ENCODE measurements at places on chromosomes 13 and 19.

DNA sequence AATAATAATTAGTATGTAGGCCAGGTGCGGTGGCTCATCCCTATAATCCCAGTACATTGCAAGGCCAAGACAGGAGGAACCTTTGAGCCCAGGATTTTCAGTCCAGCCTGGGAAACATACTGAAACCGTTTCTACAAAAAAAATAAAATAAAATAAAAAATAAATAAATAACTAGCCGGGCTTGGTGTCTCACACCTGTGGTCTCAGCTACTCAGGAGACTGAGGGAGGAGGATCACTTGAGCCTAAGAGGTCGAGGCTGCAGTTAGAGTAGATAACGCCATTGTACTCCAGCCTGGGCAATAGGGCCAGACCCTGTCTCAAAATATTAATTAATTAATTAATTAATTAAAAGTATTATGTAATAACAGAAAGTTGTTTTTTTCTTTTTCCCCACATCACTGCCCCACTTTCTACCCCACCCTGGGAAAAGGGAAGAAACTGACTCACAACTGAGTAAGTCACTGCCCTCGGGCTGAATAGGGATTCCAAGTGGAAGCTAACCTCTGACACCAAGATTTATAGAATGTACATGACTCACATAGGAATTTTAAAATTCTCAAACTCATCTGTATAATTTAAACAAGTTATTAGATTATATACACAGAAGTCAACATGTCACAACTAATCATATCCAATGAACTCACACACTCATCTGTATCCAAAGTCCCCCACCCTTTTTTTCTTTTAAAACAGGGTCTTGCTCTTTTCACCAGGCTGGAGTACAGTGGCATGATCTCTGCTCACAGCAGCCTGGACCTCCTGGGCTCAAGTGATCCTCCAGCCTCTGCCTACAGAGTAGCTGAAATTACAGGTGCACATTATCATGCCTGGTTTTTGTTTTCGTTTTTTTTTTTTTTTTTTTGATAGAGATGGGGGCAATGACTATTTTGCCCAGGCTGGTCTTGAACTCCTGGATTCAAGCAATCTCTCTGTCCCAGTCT, 12.5 kb downstream of the ZNF611 start:
- DNase-seq, result no peak

DNA sequence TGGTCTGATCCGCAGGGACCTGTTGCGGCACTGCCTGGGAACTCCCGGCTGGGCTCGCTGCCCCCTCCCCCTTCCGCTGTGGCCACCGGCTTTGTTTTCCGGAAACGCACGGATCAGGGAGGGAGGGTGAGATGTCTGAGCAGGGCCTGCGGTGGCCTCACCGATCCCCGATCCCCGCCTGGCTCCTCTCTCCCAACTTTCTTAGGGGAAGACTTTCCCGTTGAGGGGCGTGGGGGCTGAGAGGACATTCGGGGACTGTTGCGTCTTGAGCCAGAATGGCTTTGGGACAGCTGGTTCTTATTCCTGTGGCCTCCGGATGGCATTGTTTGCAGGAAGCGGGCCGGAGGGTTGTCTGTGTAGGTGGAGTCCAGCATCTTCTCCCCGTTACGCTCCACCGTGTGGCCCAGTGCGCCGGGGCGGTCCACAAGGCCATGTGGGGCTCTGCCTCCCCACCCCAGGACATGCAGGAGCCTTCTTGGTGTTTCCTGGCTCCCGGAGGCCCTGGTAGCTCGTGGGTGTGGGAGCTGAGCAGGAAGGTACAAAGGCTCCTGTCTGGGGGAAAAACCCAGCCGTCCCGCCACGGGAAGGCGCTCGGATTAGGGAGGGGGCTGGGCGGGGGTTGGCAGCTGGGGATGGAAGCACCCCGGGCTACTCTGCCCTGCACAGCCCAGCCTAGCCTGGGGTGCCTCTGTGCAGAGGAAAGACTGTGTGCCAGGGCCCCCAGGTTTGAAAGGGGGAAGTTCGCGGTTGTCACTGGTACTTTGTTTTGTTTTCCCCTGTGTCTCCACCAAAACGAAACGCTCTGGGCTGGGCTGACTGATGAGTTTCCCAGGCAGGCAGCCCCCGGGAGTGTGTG, 1.3 kb downstream of the CSNK1G2 start:
- DNase-seq, result no peak

- DNase-seq, result no peak
These were observed 1094.7 kb downstream of the UQCRFS1 start for GRCh38 chr19:28118235-28118634.

GRCh38 chr19:3770136-3770999, 1.7 kb downstream of the RAX2 start:
- DNase-seq, result no peak

- DNase-seq, result no peak
These were observed 113.0 kb downstream of the MRPL57 start for GRCh38 chr13:21289475-21289874.

GRCh38 chr13:22893204-22893603, 287.6 kb upstream of the SGCG start:
- DNase-seq, result no peak

GRCh38 chr13:105763851-105764250, 771.6 kb downstream of the EFNB2 start:
- DNase-seq, result peak; percentile 83

DNA sequence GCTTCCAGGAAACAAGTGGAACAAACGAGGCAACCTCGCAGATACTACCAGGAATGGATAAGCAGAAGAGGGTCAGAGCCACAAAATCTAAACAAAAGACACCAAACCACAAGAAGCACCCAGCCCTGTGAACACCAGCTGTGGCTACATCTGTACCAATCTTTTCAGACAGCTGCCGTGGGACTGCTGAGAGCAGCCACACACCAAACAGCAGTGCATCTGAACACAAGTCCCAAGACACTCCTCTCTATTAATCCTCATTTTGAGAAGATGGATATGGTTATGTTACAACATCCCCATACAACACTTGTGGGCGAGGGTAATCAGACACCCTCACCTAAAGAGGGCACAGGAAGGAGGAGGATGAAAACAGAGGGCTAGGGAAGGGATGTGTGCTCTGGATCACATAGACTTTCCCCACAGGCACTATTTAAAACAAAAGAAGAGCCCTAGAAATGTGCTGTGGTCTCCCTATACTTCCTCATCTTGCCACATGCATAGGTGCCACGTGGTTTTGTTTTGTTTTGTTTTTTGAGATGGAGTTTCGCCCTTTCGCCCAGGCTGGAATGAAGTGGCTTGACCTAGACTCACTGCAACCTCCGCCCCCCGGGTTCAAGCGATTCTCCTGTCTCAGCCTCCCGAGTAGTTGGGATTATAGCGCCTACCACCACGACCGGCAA, 41.6 kb upstream of the ZNF14 start:
- DNase-seq, result no peak

GRCh38 chr19:8462571-8462970, 17.8 kb downstream of the HNRNPM start:
- DNase-seq, result no peak

DNA sequence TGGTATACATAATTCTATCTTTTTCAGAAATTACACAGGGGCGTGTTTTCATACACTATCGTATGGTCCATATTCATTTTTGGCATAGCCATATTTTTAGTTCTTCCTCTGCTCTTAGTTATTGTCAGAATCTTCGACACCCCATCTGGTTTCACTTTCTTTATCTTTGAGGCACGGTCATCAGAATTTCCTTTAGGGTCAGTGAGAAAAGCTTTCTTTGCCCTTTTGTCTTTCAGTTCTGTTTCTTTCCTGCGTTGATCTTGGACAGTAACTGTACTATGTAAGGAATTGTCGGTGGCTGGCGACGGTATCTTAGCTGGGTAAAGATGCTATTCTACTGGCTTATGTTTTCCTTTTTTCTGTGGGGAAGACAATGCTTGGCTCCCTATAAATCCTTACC, 10.6 kb upstream of the KIR2DL4 start:
- no peak for DNase-seq

GRCh38 chr13:46082324-46082723, 22.5 kb downstream of the CPB2 start:
- DNase-seq, result no peak

DNA sequence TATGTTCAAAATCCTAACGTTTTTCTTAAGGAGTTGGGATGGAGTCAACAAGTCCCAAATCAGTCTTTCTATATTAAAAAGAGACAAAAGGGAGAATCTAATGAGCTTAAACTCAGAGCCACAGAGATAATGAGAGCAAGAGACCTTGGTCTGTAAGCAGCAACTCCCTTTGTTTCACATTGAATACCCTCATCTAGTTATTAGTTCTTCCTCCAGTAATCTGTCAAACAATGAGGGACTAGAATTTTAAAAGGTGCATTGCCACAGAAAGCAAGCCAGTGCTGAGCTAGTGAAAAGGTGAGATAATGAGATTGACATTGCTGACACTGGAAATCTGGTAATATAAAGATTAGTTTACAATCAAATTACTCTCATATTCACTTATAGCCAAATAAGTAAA, 718.6 kb downstream of the DACH1 start:
- DNase-seq, result no peak

GRCh38 chr13:44236801-44237207, 136.8 kb upstream of the SERP2 start:
- no peak for DNase-seq

GRCh38 chr13:47111499-47111898, 214.6 kb upstream of the HTR2A start:
- no peak for DNase-seq

GRCh38 chr19:51181913-51182419, 39.9 kb downstream of the SIGLEC7 start:
- no peak for DNase-seq

- no peak for DNase-seq
These were observed 292.5 kb downstream of the GPC5 start for GRCh38 chr13:91690944-91691343.

- no peak for DNase-seq
These were observed 1.4 kb upstream of the USF2 start for GRCh38 chr19:35267353-35267817.

- DNase-seq, result no peak
These were observed 36.5 kb downstream of the STARD13 start for GRCh38 chr13:33249066-33249465.

GRCh38 chr19:29255006-29255405, 42.1 kb upstream of the UQCRFS1 start:
- no peak for DNase-seq

DNA sequence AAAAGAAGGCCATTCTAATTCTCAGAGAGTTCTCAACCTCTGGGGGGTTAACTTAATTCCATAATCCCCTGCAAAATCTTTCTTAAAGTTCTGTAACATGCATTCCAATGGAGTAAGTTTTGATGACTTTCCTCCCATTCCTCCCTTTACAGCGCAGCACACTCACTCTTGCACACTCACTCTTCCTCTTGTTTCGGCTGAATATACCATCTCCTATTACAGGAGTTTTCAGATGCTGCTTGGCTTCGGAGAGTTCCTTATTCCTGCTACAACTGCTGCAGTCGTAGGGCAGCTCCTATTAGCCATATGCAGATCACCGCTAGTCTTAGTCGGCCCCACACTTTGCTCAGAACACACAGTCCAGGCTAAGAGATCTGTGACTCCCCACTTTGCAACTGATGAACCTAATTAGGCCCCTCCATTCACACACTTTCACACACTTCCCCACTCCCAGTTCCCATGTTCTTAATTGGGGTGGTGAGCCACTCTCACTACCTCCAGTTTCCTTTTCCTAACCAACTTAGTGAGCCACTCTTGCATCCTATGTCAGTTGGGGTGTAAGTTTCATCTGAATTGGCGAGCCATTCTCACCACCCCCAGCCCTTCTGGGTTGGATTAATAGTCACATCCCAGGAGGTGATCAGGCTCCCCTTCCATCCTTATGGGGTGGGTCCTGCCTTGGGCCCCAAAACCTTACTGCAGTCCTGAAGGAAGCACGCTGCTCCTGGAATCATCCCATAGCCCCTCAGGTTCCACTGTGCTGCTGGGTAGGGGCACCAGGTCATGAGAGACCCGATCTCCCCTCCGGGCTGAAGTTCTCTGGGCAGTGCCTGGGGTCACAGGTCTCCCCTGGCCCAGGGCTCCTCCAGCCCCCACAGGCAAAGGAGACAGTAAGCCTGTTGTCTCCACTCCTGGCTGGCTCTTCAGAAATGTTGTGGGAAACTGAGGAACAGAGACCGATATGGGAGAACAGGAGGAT, 53.9 kb downstream of the OR10H4 start:
- no peak for DNase-seq

DNA sequence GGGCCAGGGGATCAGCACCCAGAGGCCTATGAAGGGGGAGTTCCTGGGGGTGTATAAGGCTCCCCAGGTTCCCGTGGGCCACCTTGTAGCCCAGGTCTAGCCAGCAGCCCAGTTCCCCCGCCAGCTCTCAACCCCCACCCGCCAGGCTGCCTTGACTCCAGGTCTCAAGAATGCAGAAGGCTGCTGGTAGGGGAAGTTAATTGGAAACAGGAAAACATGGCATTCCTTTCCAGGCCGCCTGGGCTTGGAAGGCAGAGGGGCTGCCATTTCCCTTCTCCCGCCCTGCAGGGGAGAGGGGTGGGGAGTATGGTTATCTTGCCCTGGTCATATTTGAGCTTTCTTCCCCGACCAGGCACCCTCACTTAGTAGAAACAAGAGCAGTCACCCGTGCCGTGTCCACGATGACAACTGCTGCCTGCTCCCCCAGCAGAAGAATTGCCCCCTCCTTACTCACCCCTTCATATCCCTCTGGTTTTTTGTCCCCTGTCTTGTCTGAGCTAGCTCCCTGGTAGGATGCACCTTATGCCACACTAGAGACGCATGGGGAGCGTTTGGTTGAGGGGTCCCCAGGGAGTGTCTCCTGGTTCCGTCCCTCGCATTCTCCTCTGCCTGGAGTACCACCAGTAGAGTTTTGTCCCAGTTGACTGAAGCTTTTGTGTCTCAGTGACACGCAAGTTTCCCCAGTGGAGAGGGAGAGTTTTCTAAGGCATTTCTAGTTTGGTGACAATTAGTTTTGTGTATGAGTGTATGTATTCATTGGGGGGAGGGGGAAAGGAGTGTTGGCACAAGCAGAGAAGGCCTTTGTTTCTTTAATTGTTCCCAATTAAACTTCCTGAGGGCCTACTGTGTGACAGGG, 4.5 kb downstream of the BICRA start:
- no peak for DNase-seq

GRCh38 chr13:36685927-36686326, 12.1 kb downstream of the SERTM1 start:
- peak; percentile 18 for DNase-seq

DNA sequence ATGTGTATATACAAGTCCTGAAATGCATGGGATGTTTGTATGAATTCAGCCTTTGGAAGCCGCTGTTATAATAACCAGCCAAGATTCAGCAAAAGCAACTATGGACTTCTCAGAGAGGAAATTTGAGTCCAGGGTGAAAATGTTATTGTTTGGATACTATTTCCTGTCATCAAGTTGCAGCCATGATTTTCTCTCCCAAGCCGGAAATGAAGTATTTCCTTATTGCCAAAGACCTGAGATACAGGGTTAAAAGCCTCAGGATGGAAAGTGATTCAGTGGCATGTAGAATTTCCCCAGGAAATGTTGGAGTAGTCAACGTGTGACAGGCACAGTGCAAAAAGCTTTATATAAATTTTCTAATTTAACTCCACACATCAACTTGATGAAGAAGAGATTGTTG, 133.9 kb downstream of the IRS2 start:
- no peak for DNase-seq

GRCh38 chr13:90906554-90906953, 440.9 kb upstream of the MIR17HG start:
- DNase-seq, result no peak
